Spleen (tissue), 13 donors: ENCODE measurements at places on chromosomes 2 and 18. TPM values are rescaled to one million over a fixed set of nuclear protein-coding genes. Genes with fewer than 3 reads are reported as not detected.

ANKZF1 gene
- total RNA-seq = 71.2 TPM

CHST9 gene
- 4.9 TPM for total RNA-seq

NCOA1 gene
- total RNA-seq = 47.0 TPM

PID1 gene
- total RNA-seq = 13.6 TPM

DSG4 gene
- not detected for total RNA-seq

GALR1 gene
- total RNA-seq = not detected

POU3F3 gene
- not detected for total RNA-seq

NFE2L2 gene
- total RNA-seq = 109 TPM

GPR45 gene
- not detected for total RNA-seq
